ENCODE measurements at places on chromosomes 4 and X.

DNA sequence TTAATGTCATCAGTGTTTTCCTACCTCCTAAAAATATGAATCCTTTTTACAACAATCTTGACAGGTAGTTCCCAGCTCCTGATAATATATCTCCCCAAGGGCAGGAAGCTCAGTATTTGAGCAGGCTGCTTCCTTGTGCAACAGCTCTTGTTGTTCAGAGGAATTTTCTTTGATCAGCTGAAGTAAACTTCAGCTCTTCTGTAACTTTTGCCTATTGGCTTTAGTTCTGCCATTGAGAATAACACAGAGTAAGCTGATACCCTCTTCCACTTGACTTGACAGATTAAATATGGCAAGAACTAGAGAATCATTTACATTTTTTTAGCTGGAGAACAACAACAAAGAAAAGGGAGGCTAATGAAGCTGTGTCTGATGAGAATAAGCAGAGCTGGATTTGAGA is 75.2 kb downstream of the LUZP4 start:
- DNase-seq, result no peak

DNA sequence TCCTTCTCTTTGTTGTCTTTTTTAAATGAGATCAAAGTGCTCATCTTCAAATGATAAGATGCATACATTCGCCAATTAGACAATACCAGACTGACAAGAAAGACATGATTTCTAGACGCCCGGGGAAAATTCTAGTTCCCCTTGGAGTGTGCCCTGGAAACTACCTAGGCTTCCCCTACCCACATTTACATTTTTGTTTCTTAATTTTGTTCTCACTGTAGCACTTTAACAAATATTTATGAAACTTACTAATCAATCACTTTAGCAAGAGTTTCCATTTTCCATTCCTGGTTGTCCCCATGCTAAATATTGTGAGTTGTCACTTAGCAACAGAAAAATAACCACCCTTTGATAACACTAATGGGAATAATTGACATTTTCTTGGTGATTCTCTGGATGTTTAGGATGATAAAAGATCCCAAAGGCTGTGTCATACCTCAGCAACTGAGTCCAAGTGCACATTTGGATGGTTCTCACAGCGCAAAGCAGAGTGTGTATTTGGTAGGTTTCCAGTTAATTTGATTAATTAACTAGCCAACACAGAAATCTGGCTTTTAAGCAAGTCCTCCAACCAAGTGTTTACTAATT is 69.6 kb downstream of the FGFBP1 start:
- DNase-seq, result no peak

DNA sequence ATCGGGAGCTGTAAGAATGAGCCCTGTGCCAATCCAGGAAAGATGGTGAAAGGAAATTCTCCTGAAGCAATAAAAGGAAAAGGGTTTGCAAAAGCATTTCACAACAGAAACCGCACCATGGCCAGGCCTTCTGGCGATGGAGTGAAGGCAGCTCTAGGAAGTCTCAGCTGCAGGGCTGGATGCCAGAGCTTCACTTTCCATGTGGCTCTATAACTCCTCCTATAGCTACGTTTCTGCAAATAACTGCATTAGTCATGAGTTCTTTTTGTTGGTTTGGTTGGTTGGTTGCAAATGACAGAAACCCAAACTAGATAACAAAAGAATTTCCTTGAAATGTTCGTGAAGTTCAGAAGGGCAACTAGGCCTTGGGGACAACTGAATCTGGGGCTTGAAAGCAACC is 84.6 kb downstream of the RELL1 start:
- peak; percentile 51 for DNase-seq

DNA sequence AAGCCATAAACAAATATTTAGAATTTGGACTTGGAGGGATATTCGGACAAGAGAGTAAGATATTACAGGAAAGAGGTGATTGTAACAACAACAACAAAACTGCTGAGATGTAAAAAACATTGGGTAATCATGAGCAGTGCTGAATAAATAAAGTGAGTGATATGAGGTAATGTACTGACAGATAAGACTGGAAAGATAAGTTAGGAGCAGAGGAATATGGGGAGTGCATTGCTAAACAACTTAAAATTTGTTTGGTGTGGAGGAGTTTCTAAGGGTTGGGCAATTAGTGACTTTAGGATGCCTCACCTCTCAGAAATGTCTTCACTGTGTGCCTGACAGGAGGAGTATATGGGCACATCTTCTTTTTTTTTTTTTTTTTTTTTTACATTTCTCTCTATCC is 637.8 kb upstream of the GRIA3 start:
- no peak for DNase-seq

DNA sequence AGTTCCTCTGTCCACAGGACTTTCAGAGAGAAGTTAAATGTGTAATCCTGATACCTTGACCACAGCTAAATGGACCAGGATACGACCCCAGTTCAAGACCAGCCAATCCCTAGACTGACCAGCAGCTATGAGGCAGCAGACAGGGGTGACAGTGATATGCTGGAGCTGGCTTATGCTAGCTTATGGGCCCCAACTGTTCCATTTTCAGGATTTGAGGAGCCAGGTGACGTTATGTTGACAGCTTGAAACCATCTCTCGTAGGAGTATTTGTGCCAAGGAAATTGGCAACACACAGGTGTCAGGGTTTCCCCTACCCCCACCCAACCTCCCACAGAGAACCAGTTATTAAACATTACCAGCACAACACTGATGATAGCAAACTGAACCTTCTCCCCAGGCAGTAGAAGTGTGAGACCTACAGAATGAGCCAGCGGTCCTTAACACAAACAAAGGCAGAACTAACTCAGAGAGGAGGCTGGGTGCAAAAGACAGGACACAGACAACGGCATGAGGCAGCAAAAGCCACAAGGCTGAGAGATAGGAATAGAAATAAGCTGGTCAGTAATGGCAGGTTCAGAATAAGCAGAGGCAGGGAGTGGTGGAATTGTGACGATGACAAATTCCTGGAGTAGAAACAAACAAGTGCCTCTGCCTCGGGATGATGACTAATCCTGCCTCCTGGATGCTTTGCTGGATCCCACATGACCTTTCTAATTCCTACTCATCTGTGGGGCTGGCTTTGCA is 85.6 kb upstream of the CPEB2 start:
- DNase-seq, result no peak

GRCh38 chrX:1763294-1763693 is 148.4 kb downstream of the ASMT start:
- no peak for DNase-seq

DNA sequence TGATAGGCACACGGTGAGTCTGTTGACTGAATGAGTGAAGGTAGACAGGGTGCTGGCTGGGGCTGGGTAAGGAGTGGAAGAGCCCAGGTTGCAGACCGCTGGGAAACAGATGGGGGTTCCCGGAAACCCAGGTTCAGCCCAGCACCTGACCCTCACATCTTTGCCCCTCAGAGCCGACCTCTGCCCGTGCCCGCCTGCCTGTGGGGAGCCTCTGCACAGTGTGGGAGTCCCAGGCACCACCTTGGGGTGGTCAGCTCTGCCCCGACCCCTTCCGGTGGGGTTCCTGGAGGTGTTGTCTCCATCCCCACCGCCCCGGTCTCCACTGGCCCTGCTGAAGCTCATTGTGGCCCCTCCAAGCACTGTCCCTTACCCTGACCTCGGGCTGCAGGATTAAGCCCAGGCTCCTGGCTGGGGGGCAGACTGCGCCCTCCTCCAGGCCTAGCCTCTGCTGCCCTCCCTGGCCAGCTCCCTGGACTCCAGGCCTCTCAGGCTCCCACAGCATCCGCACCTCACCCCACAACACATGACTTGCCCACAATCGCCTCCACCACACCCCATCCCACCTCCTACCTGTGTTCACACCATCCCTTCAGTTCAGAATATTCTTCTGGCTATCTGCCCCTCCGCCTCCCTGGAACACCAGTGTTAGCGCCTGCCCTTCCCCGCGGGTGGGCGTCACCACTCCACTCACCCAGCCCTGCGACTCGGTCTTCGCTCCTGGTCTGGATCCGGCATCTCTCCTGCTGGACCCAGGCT is 21.4 kb downstream of the HMX1 start:
- DNase-seq, result no peak

GRCh38 chrX:13827298-13828090 is 10.6 kb upstream of the GPM6B start:
- DNase-seq, result no peak

GRCh38 chr4:178958725-178959440 is 1516.6 kb upstream of the AGA start:
- DNase-seq, result no peak

GRCh38 chrX:24396236-24396930 is 35.9 kb downstream of the SUPT20HL1 start:
- peak; percentile 42 for DNase-seq

DNA sequence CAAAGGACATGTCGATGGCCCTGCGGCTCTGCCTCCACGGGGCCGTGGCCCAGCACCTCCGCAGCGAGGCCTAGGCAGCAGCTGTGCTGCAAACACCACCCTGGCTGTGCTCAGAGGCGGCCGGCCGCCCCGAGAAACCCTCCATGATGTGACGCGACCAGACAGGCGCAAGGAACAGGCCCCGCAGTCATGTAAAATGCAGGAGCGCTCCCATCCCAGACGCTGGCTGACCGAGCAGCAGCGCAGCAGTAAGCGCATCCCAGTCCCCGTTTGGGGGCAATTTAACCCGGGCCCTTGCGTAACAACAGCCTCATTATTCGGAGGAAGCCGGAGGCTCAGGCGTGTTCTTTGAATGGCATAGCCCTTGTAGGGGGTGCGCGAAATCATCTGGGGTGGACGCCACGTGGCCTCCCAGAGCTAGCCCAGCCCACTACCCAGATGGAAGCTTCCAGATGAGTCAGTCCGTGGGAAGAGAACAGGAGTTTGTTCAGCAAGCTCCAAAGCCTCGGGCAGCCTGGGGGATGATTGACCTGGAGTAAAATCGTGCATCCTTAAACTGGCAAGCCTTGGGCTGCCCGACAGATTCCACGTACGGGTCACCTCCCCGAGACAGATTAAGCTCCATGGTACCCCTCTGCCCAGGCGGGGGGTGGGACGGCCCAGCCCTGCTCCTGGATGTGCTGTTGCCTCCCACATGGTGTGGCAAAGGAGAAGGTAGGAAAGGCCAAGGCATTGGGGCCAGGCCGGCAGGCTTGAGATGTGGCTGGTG is 124.0 kb downstream of the HMX1 start:
- no peak for DNase-seq

DNA sequence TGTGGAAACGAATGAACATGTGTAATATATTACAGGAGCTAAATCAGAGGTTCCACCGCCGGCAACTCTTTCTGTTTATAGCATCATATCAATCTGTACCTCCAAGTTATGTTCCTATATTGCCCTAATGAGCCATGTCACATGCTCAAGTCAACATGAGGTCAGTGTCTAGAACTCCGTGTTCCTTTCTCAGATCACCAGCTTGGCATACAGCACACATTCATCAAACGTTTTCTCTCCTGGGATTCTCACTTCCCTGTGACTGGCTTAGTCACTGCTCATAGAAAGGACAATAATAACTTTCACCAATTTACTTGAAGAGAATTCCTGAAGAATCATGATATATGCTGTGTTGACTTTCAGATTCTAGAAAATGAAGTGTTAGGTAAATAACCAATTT is 532.0 kb upstream of the SPANXN1 start:
- DNase-seq, result no peak

DNA sequence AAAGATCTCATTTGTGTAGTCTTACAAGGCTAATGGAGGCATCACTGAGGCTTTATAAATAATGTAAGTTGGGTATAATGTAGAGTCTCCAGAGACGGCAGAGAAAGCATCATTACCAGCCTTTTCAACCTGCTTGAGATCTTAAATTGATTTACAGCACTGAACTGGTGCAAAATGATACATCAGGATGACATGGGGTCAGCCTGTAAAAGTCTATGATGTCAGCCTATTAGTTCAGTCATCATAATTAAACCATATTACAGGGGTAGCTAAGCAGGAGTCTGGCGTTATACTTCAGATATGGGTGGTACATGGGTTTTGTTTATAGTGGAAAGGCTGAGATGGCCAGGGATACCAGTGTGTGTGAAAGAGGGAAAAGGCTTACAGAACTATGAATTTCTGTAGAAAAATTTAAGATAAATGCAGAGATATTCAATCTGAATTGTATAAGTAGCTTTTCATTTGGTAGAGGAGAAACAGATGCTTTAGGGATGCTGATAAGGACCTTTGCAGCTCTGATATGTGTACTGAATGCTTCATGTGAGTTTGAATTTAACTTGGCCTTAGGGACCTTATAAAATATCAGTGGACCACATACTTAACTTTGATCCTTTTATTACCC is 2.7 kb downstream of the SMAD1 start:
- peak; percentile 47 for DNase-seq

DNA sequence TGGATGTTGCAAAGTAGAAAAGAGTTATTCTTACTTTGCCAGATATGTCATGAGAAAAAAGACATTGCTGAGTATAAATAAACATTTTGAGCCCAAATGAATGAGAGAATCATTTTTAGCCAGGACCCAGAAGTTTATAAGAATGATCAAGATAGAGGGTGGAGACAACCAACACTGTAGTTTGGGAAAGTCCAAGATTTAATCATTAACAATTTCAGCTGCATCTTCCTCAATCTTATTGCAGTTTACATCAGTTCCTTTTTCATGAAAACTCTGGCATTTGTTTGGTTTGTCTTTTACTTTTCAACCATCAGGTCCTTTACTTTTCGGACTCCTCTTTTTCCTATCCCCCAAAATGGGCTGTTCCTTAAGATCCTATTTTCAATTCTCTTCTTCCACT is 645.9 kb downstream of the ANKRD50 start:
- DNase-seq, result no peak

DNA sequence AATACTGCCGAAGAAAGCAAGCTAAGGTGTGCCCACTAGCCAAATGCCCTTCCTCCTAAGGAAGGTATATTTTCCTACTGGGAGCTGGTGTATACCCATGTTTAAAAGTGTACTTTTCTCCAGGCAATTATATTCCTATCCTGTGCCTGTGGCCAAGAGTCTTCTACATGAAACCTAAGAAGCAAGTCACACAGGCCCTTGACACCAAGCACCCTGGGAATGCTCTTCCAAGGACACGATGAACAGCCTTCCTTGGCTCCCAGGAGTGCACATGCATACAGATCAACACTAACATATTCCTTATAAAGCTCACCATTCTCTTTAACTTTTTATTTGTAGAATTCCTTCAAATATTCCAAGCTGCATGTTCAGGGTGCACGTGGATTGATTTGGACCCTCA is 17.3 kb upstream of the ARHGAP6 start:
- no peak for DNase-seq

DNA sequence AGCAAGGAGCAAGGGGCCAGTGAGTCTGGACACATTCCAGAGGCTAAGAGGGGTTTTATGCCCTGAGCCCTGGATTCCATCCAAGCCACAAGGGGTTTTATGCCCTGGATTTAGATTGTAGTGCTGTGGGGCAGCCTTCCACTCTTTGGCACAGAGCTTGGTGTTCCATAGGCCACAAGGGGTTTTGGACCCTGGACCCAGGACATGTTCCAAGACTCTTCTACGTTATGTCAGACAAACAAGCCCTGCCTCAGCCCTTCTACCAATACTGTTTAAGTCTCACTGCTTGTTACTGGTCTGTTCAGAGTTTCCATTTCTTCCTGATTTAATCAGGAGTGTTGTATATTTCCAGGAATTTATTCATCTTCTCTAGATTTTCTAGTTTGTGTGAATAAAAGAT is 12.8 kb upstream of the SCARB2 start:
- no peak for DNase-seq

- no peak for DNase-seq
These were observed 611.1 kb upstream of the ATOH1 start for GRCh38 chr4:93217431-93217830.

Data from endothelial cell of umbilical vein (primary cell).